Psoas muscle (tissue), 8 donors: ENCODE measurements at places on chromosomes 6 and 20. TPM values are rescaled to one million over a fixed set of nuclear protein-coding genes. Genes with fewer than 3 reads are reported as not detected.
A peak's percentile ranks its signal among the peaks of the same experiment; 100 is the strongest.

The CEP162 gene
- total RNA-seq = 2.2 TPM

GRCh38 chr6:80607811-80608391, 501.4 kb downstream of the BCKDHB start:
- DNase-seq = no peak
- H3K27ac ChIP-seq = peak overlapping the region; percentile 75
- no peaks in the 10 kb centered on the region for H3K36me3 ChIP-seq
- H3K4me3 ChIP-seq = no peak overlapping the region

The CRIP3 gene
- not detected for total RNA-seq

The FRK gene
- total RNA-seq = 1.6 TPM

GRCh38 chr6:24935366-24936152, at the start of gene RIPOR2:
TSS of gene RIPOR2 (minus strand) at chr6:24935960. CDS start at chr6:24935898, 62 bp downstream.
- peak; percentile 51 for DNase-seq
- H3K36me3 ChIP-seq = no peaks in the 10 kb centered on the region
- H3K4me1 ChIP-seq = peaks cover 18% of the 10 kb centered on the region
- no peak within 1 kb of the TSS for H3K4me3 ChIP-seq
- no peak within 1 kb of the TSS for H3K27ac ChIP-seq
- H3K27me3 ChIP-seq = no peaks in the 10 kb centered on the region

DNA sequence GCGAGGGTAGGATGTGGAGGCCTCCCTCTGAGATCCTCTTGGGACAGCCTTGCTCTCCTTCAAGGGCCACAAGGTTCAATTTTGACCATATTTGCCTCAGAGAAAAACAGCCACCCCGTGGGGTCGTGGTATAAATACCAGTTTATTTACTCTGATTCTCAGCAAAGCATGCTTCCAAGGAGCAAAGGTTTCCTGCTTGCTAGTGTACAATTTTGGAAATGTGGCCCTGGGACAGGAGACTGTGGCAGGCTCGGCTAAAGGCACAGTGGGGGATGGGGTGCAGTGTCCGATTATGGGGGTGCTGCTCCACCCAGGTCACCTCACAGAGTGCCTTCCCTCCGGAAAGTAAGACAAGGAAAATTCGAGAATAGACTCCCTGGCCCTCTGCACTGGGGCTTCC, 31.1 kb downstream of the RBM38 start:
- no peak for DNase-seq
- no peak overlapping the region for H3K27ac ChIP-seq
- no peaks in the 10 kb centered on the region for H3K36me3 ChIP-seq
- no peak overlapping the region for H3K4me3 ChIP-seq

GRCh38 chr6:135266675-135267074, 85.6 kb downstream of the MYB start:
- no peaks in the 10 kb centered on the region for H3K36me3 ChIP-seq
- no peak overlapping the region for H3K4me3 ChIP-seq
- H3K27me3 ChIP-seq = no peaks in the 10 kb centered on the region
- no peak for DNase-seq
- no peaks in the 10 kb centered on the region for H3K4me1 ChIP-seq

The WFDC10B gene
- not detected for total RNA-seq

The RAD21L1 gene
- total RNA-seq = not detected

The SLC17A9 gene
- total RNA-seq = 0.95 TPM

DNA sequence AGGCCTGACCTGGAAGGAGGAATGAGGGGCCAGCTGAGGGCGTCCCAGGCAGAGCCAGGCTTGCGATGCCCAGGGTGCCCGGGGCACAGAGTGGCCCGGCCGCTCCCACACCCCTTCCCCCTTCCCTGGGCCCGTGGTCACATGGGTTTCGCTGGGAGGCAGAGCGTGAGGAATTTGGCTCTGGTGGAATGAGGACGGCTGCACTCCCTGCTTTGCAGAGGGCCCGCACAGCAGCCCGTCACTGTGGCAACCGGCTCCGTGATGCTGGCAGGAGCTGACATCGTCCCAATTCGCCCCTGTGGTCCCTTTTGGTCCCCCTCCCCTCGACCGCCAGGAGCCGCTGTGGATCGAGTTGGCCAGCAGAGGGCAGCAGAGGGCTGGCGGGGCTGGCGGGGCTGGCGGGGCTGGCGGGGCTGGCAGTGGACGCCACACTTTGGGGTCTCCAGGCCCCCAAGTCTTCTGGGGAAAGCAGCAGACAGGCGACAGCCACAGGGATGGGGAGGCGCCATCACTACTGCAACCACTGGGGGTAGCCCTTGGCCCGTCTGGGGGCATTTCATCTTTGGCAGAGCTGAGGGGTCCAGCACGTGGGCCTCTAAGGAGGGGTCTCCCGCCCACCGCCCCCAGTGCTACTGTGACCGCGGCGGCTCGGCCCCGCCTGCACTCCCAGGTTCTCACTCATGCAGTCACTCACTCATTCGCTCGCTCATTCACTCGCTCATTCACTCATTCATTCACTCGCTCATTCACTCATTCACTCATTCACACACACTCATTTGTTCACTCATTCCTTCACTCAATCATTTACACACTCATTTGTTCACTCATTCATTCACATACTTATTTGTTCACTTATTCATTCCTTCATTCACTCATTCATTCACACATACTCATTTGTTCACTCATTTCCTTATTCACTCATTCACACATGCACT, 49.7 kb upstream of the BHLHE23 start:
- DNase-seq = peak; percentile 68
- H3K27ac ChIP-seq = no peak overlapping the region
- H3K4me3 ChIP-seq = no peak overlapping the region
- no peaks in the 10 kb centered on the region for H3K36me3 ChIP-seq

The GTSF1L gene
- not detected for total RNA-seq

DNA sequence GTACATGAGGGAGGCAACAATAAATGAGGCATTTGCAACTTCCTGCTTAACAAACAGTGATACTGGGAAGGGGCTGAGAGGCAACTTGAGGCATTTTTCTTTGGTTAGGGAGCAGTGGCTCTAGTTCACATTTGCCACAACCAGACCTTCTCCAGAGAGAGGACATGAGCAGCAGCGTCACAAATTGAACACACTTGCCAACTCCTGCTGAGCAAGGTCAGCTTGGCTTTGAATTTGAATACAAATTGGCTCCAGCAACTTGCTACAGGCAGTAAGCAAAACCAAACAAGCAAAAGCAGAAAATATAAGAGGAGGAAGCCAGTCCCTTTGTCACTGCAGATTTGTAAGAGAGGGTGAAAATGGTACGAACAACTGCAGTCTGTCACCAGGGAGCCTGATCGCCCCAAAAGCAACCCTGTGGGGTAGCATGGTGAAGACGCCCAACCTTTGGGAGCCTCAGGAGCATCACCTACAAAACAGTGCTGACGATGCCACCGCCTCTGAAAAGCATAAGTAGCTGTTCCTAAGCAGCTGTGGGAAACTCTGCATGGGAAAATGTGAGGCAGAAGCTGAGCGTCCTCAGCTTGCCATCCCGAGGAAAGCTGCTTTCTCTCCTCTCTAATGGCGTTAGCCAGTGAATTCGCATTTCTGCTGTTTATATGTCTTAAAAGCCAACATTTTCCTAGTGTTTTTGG, 378.7 kb downstream of the RNGTT start:
- no peaks in the 10 kb centered on the region for H3K4me1 ChIP-seq
- H3K36me3 ChIP-seq = no peaks in the 10 kb centered on the region
- no peak overlapping the region for H3K27ac ChIP-seq
- no peak for DNase-seq
- no peak overlapping the region for H3K4me3 ChIP-seq

The OPRM1 gene
- not detected for total RNA-seq

DNA sequence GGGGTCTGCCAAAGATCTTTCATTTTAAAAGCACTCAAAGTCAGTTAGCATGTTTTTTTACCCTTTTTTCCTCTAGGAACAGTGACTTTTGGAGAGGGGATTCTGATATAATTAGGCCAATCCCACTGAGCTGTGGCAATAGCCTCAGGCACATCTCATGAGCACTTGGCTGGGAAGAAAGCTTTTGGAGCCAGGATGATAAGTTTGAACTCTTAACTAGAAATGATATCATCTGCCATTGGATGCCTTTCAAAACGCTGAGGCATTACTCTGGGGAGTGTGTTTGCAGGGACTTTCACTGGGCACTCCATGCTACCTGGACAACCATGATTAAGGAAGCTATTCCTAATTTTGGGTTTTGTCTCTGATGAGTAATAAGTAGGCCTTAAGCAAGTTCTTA, 3.7 kb downstream of the SCGN start:
- no peak overlapping the region for H3K27ac ChIP-seq
- no peaks in the 10 kb centered on the region for H3K4me1 ChIP-seq
- no peaks in the 10 kb centered on the region for H3K36me3 ChIP-seq

The DLK2 gene
- total RNA-seq = not detected
